ENCODE measurements at places on chromosomes 3 and 15.

DNA sequence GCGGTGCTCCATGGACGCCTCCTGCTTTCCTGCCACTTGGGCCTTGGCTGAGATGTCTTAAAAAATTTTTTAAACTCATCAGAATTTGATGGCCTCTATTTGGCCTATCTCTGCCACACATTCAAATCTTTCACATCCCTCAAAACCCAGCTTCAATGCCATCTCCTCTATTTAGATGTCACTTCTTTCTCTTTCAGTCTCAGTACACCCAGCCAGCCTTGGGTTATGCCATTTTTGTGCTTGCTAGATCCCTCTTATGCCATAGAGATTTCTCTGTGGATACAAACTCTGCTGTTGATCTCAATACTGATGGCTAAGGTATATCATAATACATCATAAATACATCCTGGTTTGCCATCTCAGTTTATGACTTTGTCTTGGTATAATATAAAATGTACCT lies 222.3 kb upstream of the TPRG1 start:
- no peak for DNase-seq

- no peak for DNase-seq
Observed at GRCh38 chr15:95259965-95260364, 1028.6 kb downstream of the MCTP2 start.

- no peak for DNase-seq
Observed at GRCh38 chr3:187064210-187065115, 74.8 kb downstream of the RPL39L start.

GRCh38 chr15:93413745-93414144 lies 324.7 kb upstream of the RGMA start:
- DNase-seq: no peak

DNA sequence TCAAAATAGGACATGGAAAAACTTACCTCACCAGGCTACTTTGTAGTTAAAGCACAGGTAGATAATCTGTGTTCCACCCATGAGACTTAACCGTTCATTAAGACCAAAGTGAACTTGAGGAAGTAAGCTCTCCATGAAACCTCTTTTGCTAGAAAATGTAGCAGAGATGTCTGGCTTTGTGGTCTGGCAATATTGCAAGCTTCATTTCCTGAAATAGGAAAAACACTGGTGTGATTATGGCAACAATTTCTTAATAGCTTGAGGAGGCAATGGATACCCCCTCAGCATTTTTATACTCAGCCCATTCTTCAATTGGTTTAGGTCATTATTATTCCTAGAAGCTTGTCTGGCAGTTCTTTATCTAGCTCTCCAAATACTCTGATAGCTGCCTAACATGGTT lies 957.3 kb downstream of the IGSF11 start:
- no peak for DNase-seq

- peak; percentile 2 for DNase-seq
Observed at GRCh38 chr3:163490119-163490518, 1588.2 kb downstream of the SI start.

GRCh38 chr15:70257573-70258248 lies 160.0 kb upstream of the TLE3 start:
- DNase-seq: no peak

GRCh38 chr3:104598848-104599511 lies 767.7 kb upstream of the ALCAM start:
- no peak for DNase-seq

- no peak for DNase-seq
Observed at GRCh38 chr3:153626158-153626557, 464.1 kb downstream of the RAP2B start.

GRCh38 chr15:57582090-57582489 lies 9.6 kb upstream of the MYZAP start:
- DNase-seq: no peak

DNA sequence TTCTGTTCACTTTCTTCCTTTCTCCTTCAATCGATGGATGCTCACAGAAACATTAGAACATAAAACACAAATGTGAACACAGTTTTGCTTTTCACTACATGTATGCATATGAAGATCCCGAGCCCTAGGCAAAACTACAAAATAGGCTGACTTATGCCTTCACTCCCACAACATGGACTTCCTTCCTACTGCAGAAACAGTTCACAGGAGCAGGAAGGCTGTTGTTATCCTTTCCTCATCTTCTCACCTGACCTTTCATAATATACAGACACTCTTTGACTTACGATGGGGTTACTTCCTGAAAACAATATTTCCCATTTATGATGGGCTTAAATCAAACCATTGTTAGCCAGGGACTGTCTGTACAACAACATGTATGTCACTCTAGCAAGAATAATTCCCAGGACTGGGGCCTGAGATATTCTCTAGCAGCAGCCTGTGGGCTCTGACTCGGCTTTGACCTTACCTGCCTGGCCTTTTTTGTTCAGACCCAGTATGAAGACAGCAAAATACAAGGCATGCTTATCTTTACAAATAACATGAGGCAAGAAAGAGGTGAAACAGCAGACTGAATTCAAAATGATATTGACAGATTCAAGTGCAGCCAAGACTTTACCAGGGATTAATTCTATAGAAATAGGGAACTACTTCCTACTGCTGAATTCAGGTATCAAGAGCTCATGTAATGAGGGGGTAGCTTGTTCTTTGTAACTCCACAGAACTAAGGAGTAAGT lies 51.8 kb upstream of the PLXND1 start:
- DNase-seq: no peak

DNA sequence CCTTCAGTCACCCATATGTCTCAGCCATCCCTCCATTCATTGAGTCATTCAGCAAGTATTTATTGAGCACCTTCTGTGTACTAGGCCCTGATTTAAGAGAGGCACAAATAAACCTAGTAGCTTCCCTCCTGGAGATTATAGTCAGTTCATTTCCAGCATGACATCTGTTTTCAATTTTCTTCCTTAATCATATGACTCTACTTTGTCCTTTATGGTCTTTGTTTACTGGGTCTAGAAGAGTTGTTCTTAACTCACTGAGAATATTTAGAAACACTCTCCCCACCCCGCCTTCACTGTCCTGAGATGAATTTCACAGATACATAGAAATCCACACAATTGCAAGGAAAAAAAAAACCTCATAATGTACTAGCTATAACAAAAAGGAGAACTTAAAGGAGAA lies 44.8 kb upstream of the ADAMTS9 start:
- DNase-seq: no peak

DNA sequence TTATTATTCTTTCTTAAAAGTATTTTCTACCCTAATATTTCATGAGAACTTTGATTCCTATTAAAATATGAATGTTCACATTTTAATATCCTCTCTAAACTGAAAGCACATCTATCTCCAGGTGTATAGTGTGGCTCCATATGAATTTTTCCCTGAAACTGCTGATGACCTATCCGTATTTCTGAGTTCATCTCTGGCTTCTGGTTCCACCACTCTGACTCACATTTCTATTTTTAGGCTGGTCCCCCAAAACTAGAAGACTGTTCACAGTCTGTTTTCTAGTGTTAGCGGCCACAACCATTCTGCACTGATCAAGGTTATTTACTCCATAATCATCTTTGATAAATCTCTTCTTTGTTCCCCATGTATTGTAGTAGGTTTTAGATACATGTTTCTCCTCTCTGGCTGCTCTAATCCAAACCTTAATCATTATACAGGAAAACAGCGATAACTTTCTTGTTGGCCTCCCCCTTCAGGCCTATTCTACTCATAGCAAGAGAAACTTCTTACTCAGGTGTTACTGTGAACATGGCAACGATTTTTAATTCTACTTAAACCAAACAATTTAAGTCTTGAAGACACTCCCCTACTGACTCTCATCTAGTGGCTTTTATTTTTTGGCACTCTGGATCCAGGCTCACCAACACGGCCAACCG lies 12.8 kb downstream of the ADPGK start:
- no peak for DNase-seq

DNA sequence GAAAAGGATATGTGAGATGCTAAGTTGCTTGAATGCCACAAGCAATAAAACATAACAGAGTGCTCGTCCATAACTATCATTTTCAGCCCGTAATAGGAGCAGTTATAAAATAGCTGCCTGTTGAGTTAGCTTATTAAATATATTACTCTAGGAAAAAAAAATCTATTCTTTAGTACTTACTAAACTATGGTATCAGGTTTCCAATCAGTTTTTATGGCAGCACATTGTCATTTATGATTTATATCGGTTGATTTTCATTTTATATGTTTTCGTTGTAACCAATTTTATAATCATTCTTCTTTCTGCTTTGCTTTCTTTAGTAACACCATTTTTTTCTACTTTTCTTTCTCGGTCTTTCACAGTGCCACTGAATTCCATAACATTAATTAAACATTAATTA lies 51.9 kb downstream of the SEMA6D start:
- no peak for DNase-seq
